ENCODE measurements at places on chromosomes 2 and 18. TPM values are rescaled to one million over a fixed set of nuclear protein-coding genes. Genes with fewer than 3 reads are reported as not detected.

DNA sequence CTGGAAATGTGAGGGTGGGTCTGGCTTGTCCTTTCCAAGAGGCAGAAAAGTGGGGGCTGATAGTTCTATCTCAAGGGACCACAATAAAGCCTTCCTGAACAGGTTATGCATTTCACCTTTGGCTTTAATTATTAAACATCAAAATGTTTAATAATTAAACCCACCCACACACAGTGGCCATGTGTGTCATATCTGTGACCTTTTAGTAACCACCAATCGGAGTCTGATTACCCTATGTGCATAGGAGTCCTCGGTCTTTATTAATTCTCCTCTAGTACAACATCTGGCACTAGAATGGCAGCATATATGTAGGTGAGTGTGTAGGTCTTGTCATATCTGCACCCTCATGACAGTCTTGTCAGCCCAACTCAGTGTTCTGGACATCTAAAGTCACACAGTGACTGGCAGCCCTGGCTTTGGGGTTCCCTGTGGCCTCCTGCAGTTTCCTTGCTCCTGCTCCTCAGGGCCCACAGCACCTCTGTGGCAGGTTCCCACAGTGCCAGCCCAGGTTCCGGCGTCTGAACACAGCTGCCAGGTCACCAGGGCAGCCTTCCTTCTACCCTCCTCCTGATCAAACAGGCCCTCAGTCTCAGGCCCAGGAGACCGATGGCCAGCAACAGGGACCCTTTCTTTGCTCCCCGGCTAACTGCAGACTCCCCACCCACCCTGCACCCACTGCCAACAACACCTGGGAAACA lies 100.9 kb downstream of the MTCL1 start:
- DNase-seq = no peak

Gene SULT1C2
- total RNA-seq = 0.23 TPM

Gene DNAJB2
- total RNA-seq = 110 TPM

DNA sequence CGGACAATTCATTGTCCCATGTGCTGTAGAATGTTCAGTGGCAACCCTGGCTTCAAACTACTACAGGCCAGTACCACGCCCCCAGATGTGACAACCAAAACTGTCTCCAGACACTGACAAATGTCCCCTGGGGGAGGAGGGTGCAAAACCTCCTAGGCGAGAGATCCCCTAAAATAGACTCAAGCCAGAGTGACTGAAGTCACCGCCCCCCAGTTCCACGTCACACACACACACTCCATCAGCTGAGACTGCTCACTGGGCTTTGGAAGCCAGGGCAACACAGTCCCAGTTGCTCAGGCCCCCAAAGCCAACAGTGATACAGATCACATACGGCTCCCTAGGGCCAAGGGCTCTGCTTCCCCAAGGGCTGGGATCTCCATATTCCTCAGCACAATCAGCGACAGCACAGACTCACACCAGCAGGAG lies 19.1 kb downstream of the HDAC4 start:
- no peak for DNase-seq

DNA sequence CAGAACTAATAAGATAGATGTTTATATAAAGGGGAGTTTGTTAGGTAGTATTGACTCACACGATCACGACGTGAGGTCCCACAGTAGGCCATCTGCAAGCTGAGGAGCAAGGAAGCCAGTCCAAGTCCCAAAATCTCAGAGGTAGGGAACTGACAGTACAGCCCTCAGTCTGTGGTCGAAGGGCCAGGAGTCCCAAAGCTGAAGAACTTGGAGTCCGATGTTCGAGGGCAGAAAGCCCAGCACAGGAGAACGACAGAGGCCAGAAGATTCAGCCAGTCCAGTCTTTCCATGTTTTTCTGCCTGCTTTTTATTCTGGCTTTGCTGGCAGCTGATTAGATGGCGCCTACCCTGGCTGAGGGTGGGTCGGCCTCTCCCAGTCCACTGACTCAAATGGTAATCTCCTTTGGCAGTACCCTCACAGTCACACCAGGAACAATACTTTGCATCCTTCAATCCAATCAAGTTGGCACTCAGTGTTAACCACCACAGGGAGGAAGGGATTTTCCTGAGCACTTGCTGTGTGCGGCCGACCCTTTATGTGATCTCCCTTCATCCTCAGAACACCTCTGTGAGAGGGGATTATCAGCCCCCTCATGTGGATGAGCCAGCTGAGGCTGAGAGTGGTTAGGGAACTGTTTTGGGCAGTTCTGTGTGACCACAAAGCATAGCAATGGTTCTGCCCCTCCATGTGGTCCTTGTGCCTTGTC lies 78.3 kb downstream of the RNF144A start:
- no peak for DNase-seq

- no peak for DNase-seq
Measured at GRCh38 chr2:1979138-1979537, 234.8 kb upstream of the PXDN start.

- no peak for DNase-seq
Measured at GRCh38 chr18:45539491-45539891, 75.8 kb upstream of the SLC14A2 start.

Gene CABLES1
- 0.15 TPM for total RNA-seq

Gene WNT10A
- total RNA-seq = 12.4 TPM

- no peak for DNase-seq
Measured at GRCh38 chr2:38892819-38893218, 3.1 kb downstream of the ARHGEF33 start.

Gene RAB6C
- total RNA-seq = 0.11 TPM

GRCh38 chr2:204665207-204665606 lies 119.9 kb downstream of the PARD3B start:
- DNase-seq = no peak

- peak; percentile 26 for DNase-seq
Measured at GRCh38 chr2:134288814-134289213, 34.9 kb downstream of the MGAT5 start.

Gene CYRIA
- 0.32 TPM for total RNA-seq

DNA sequence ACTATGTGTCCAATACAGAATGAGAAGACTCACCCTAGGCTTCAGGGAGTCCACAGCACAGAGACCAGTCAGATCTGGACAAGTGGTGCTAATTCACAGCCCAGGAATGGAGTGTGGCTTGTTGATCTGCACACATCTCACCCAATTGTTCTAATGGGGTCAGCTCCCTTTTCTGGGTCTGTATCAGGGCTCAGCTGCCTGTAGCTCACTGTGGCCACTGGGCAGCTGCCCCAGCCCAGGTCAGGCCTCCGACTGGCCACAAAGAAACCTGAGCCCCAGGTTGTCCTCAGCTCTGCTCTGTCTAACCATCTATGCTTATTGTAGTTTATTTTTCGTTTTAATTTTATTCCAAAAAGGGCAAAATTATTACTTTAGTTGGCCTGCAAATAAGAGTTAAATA lies 202.3 kb upstream of the RAB6C start:
- DNase-seq = no peak

- no peak for DNase-seq
Measured at GRCh38 chr2:6948677-6949351, 31.6 kb downstream of the RNF144A start.

GRCh38 chr2:201407265-201407664 lies 44.0 kb downstream of the TRAK2 start:
- DNase-seq = no peak

- no peak for DNase-seq
Measured at GRCh38 chr2:47181176-47181575, 26.1 kb upstream of the STPG4 start.

DNA sequence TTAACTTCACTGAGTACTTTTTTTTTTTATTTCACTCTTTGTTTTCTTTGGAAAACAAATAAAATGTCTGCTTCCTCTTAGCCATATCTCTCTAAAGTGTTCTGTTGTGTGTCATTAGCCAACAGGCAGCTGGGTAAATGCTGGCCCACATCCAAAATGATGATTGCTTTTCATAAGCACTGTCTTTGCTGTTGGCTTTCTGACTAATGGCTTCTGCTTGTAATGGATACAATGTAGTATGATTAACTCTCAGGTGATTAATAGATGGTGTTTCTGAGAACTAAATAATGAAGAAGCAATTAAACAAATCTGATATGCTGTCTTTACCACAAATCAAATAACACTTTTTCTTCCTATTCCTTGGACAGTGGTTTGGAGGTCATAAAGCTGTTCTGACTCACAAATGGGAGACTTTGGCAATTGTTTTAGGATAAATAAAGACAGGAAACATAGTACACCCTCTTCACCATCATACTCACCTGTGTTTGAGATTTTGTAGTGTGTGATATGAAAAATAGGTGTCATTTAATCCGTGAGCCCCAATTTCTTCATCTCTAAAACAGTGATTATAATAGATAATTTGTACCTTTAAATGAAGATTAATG lies 888.4 kb downstream of the TSN start:
- no peak for DNase-seq

Gene KCNG3
- total RNA-seq = not detected

Measured in CD4-positive, alpha-beta memory T cell (primary cell).